ENCODE measurements at places on chromosomes 5 and 9.

GRCh38 chr5:26482076-26482809, 556.1 kb downstream of the CDH9 start:
- DNase-seq, result no peak

GRCh38 chr5:52262844-52263243, 524.9 kb upstream of the ITGA1 start:
- DNase-seq, result no peak

DNA sequence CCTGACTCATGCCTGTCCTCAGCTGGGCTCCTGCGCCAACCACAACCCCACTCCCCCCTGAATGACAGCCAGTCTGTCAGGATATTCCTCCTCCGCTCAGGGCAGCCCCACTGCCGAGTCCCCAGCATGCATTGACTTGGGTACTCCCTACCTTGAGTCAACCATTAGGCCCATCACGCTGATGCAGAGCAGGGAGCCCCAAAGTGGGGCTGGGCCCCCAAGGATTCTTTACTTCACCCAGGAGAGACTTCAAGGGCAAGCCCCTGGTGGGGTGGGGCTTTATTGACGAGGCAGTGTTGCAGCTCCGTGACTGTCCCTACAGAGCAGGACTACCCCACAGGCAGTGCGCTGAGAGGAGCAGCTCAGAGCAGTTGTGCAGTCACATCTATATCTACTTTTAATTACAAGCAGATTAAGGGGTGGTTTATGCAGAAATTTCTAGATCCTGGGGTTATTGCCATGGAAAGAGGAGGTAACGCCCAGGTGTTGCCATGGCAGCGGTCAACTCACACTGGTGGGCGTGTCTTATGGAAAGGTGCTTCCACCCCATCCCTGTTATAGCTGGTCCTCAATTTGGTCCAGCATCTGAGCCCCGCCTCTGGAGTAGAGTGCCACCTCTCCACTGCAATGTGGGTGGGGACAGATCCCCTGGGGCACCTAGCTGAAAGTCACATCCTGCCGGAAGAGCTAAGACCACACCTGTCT, 32.1 kb upstream of the FCN1 start:
- no peak for DNase-seq

DNA sequence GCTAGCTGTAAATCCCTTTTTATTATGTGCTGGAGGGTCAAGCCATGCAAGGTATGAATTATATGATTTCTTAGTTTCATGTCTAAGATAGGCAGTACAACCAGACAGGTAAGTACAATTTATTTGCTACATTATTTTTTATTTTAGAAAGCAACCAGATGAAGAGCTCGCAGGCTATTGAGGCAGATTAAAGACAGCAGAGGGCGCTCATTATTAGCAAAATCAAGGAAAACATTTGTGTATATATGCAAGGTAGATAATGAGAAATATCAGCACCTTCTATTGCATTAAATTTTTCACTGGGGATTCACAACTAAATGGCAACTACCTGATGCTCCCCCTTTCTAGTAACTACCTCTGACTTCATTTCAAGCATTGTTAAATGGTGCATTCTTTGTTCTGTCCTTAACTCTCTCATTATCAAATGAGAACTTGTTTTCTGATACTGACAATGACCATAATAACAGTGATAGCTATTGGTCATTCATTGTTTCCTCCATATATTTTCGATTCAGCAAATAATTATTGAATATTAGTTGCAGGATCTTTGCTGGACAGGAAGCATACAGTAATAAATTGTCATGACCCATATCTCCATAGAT, 8.6 kb downstream of the SCGB3A2 start:
- DNase-seq, result no peak

GRCh38 chr5:116038817-116039216, 6.5 kb downstream of the ARL14EPL start:
- peak; percentile 4 for DNase-seq

GRCh38 chr9:70390933-70391341, 23.5 kb downstream of the KLF9 start:
- peak; percentile 14 for DNase-seq

- no peak for DNase-seq
Measured at GRCh38 chr5:74296685-74297408, 343.7 kb downstream of the ENC1 start.

DNA sequence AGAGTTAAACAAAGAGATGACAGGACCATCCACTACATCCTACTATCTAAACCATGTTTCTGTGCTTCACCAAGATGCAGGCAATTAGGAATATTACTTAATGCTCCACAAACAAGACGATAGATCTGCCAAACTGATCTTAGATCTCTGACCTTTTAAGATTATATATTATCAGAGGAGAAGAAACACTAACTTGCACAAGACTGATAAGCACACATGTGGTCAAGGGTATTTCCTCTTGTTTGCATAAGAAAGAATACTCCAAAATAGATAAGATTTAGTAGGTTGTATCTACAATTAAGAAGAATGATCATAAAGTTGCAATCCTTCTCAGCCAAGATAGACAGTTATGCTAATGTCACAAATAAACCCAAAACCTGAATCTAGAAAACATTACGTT, 601.0 kb upstream of the ACO1 start:
- no peak for DNase-seq

GRCh38 chr5:108753331-108753730, 5.6 kb downstream of the FER start:
- DNase-seq, result no peak

GRCh38 chr9:35962126-35962906, 4.4 kb upstream of the OR2S2 start:
- DNase-seq, result no peak

- DNase-seq, result no peak
Measured at GRCh38 chr9:104795082-104795481, 31.2 kb downstream of the NIPSNAP3B start.

- DNase-seq, result no peak
Measured at GRCh38 chr5:145925803-145926202, 10.6 kb upstream of the SH3RF2 start.

- DNase-seq, result no peak
Measured at GRCh38 chr5:138752341-138752950, 779 bp upstream of the CTNNA1 start.

GRCh38 chr9:12726795-12727194, 33.6 kb downstream of the TYRP1 start:
- no peak for DNase-seq

- no peak for DNase-seq
Measured at GRCh38 chr5:133130387-133131118, 78.7 kb downstream of the HSPA4 start.

DNA sequence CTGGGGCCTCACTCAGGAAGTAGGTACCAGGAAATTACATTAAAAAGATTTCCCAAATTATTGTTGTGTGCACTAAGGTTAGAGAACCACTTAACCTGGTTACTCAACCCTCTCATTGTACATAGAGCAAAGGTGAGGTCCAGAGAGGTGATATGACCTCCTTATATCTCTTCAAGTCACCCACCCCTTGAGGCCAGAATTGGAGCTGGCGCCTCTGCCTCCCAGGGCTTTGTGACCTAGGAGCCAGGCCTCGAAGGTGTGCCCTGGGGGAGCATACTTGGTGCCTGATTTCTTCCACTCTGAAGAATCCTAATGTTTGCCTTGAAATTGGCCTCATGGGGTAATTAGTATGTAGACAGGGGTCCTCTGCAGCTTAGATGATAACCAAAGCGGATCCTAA, 95.1 kb upstream of the CTSL start:
- DNase-seq, result no peak

- no peak for DNase-seq
Measured at GRCh38 chr5:36998578-36998977, 122.0 kb downstream of the NIPBL start.

DNA sequence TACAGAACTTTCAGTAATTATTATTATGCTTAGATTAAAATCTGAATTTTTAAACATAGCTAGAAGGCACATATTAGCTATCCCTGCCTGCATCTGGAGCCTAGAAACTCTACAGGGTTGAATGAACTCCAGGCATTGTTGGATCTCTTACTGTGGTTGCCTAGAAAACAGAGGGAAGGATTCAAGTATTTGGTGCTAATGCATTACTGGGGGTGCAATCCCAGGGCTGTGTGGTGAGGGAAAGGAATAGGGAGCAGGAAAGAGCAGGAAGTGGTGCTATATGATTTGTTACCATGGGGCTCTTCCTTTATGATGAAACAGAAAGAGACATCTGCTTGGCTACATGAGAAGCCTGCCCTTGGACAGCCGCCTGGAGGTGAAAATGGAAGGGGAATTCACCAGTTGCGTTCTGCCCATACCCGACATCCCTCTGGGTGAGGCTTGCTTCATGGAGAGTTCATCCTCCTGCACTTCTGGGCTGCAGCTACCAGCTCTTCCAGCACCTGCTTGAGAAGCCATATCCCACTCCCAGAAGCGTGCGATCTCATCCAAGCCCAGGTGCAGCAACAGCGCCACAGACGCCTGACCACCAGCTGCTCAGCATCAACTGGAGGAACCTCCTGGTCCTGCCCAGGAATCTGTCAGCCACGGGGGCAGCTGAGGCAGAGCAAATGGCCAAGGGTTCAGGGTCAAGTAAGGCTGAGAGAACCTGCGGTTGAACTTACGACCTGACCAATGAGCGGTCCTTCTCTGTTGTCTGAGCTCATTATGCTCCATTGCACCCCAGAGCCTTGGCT, 362.8 kb downstream of the SEMA5A start:
- no peak for DNase-seq

DNA sequence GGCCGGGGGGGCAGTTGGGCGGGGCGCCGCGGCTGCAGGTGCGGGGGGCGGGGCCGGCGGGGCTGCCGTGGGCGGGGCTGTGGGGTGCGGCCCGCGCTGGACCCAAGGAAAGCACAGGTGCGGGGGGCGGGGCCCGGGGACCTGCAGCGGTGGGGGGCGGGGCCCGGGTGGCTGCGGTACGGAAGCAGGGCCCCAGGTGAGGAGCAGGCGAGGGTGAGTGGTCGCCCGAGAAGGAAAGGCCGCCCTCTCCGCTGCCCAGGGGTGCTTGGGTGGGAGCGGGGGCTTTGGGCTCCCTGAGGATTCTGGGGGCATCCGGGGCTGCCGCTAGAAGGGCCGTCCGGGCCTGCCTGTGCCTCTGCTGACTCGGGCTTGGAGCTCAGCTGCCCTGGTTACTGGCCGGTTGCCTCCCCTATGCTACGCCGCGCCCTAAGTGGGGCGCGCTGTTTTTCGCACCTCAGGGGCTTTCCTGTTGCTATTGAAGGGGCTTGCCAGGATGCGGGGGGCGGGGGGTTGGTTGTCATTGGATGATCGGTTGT, 767 bp downstream of the RALGPS1 start:
- DNase-seq, result peak; percentile 28

DNA sequence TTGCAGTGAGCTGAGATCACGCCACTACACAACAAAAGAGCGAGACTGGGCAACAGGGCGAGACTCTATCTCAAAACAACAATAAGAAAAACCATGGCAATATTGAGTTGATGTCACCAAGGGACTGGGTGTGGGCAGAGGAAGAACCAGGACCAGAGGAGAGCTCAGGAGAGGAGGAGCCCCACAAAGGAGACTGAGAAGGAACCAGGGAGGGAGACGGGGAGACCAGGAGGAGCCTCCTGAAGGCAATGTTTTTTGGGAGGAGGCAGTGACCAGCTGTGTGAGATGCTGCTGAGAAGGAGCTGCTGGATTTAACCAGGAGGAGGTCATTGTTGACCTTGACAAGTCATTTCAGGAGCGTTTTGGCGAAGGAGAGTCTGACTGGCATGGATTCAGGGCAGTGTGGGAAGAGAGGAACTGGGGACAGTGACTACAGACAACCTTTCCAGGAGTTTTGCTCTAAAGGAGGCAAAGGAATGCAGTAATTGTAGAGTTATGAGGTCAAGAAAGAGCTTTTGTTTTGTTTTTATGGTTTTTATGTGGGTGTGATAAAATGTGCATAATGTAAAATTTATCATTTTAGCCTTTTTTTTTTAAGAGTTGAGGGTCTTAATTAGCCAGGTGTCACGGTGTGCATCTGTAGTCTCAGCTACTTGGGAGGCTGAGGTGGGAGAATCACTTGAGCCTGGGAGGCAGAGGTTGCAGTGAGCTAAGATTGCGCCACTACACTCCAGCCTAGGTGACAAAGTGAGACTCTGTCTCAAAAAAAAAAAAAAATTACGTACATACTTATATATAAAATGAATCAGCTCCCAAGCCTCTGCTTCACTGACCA, 17.9 kb downstream of the TRUB2 start:
- DNase-seq, result no peak

All from CD4-positive, CD25-positive, alpha-beta regulatory T cell (primary cell).